Breast epithelium (tissue), 4 donors: ENCODE measurements at places on chromosomes 2 and 18.

GRCh38 chr2:64192125-64192479, 47.9 kb upstream of the PELI1 start:
- DNase-seq = no peak

DNA sequence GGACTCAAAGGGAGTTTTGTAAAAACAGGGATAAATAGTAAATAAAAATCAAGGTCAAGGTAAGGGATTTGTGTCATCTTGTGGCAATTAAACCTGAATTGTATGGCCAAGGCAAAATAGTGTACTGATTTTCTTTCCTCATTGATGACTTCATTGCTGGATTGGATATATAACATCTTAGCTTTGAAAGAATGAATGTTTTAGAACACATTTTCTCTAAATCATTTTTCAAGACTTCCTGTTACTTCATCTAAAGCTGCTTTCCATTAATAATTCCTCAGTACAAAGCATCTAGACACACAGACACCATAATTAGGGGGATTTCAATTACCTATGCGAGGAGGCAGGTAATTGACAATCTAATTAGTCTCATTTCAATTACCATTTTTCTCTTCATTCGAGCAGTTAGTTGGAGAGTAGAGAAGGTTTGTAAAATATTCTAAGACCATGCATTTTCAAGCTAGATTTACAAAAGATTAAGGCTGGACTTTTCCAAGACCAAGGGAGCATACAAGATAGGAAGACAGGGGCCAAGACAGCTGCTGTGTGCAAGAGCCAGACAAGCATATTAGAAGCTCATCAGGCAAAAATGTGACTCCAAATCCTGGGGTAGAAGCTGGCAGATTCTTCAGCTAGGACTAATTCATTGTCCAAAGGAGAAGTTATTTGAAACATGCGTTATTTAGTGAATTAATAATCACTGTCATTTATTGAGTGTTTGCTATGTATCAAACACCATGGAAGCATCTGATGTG, 253.6 kb downstream of the EPHA4 start:
- DNase-seq = no peak

DNA sequence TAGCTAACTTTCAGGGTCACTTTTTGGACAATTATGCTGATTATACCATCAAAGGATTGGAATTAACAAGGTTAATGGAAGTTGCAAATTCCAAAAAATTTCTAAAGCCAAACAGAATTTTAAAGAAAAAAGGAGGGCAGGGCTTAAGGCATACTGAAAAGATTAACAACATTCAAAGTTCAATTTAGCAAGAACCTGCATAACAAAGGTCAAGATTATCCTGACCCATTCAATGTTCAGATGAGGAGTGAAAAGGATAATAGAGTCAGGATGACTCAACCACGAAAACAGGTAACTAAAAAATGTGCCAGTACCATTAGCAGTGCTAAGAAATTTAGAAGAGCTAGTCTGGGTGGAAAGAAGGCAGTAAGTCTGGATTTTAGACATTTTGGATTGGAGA, 139.8 kb upstream of the HNMT start:
- DNase-seq = no peak

DNA sequence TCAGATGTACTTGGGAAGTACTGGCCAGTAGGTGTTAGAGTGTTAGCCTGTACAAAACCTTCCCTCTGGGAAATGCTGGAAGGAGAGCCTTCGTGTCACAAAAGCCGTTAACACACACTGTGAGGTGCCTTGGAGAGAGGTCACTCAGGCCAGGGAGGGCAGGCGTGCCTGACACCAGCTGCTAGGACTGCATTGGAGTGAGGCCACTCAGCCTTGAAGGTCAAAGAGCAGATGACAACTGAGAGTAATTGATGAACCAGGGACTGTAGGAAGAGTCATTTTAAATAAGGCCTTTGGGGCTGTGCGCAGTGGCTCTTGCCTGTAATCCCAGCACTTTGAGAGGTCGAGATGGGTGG, 45.4 kb downstream of the ASAP2 start:
- no peak for DNase-seq

DNA sequence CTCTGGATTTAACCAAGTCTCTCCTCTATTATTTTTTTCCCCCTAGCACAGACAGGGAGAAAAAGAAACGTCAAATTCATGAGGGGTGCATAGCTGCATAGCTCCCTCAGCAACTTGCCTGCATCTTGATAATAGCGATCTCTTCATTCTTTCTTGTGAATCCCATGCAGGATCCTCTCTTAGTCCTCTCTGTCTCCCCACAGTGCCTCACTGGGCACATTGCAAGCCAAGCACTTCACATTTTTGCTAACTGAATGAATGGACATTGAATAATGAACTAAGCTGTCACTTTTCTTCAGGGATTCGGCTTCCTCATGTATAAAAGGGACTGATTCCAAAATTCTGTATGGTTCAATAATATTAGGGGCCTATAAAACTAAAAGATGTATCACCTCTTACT, 2.9 kb upstream of the EPB41L3 start:
- no peak for DNase-seq

GRCh38 chr2:195408196-195408595, 248.8 kb upstream of the SLC39A10 start:
- no peak for DNase-seq

- no peak for DNase-seq
Observed at GRCh38 chr2:237471438-237472186, 15.4 kb upstream of the MLPH start.

- no peak for DNase-seq
Observed at GRCh38 chr2:160394153-160394552, 99.5 kb downstream of the RBMS1 start.

GRCh38 chr2:119082821-119083400, 75.6 kb downstream of the C1QL2 start:
- no peak for DNase-seq

GRCh38 chr2:126658905-126659561, 3.1 kb downstream of the GYPC start:
- no peak for DNase-seq

GRCh38 chr2:119567292-119567691, 23.0 kb downstream of the CFAP221 start:
- DNase-seq = no peak

DNA sequence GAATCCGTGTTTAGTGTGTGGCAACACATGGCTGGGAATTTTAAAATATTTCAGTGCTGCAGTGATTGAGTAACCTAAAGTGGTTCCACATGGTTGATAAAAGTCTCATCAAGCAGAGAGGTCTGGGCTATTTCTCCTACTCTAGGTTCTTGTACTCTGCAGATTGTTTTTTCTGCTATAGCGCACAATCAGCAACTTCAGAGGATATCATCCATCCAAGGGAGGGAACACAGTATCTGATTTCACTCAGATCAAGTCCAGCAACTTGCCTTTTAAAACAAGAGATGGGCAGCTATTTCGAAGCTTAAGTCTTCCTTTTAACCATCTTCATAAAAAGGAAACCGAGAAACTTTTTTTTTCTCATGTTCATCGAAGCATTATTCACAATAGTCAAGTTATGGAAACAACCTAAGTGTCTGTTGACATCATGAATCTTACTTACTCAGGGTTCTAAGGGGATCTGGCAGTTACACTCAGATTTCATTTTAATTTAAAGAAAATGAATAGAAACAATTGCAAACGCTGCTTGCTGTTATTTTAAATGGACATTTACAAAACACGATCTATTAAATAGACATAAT, 172.7 kb upstream of the TRIB2 start:
- DNase-seq = no peak

DNA sequence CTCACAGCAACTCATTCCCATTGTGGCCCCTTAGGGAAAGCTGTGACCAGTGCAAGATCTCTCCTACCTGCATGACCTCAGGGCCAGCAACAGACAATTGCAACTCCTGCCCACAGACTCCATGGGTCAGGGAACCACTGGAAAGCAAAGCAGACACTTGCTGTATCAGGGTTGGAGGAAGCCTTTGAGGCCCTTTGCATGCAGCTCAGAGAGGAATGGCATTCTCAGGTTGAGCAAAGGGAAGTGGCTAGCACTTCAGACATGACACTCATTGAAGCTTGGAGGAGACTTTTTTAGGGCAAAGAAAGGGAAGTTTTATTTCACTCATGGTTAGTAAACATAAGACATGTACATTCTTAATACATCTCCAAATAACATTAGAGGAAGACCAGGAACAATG, 22.1 kb downstream of the IL1F10 start:
- DNase-seq = no peak

DNA sequence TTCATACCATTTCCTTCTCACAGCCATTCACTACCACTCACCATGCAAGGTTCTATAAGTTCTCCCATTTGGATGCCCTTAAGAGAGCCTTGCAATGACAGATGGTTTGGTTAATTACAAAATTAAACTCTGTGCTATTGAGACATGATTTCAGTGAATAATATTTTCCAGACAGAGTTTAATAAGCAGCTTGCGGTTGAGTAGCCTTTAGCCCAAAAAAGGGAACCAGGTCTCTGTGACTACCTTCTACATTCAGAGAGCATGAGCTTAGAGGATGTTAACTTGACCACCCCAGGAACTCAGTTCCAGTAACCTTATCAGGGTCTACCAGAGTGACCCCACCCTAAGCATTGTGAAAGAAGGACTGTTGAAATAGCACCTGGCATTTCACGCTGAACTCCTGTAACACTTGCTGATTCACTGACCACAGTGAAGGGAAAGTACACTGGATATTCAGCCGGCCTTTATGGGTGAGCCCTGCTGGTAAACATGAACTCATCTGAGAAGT, 1173.1 kb upstream of the ZEB2 start:
- no peak for DNase-seq

DNA sequence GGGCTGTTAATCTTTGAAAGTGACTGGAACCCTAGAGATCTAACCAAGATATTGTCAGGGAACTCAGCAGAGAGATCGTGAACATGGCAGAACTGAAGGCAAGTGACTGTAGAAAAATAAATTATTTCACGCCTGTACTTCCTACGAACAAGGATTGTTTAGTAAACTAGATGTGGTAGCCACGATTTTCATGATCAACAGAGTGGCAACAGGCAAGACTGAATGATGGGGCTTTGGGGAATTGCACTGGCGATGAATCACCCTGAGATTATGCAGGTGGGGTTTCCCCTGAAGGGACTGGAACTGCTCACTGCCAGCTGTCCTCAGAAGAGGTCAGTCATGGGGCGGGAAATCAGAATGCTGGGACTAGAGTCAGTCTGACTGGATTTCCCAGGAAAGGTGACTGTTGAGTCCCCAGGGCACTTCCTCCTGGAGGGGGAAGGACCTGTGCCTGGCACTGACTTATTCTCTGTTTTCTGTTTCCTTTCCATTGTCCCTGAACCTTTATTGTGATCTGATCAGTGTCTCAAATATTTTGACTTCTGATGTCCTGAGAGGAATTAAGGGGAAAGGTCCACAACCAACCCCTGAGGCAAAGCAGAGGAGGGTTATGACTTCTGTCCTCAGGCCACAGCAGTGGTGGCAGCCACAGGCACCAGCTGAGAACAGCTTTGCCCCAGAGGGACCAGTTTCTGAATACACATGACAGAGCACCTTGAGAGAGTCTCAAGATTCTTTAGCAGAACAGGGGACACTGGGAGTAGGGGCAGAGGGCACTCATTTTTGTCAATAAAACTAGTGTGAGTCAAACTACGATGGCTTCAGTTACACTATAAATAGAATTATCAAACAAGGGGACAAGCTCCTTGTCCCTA, 70.0 kb downstream of the NAB1 start:
- DNase-seq = peak; percentile 62

DNA sequence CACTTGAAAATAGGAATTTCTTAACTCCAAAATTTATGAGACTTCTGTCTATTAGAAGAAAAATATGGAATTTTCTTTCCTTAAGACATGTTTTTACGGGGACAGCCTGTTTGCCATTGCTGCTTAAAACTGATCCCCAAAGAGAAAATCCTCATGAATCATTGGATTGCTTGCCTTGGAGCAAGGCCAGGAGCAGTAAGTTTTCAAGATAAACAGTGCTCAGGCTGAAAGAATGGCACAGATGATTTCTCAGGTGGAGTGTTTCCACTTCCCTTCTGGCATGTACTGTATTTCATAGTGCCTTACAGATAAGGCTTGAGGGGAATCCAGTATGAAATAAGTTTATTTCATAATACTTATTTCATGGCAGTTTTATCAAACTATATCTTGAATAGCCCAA, 74.3 kb upstream of the MMADHC start:
- DNase-seq = no peak

DNA sequence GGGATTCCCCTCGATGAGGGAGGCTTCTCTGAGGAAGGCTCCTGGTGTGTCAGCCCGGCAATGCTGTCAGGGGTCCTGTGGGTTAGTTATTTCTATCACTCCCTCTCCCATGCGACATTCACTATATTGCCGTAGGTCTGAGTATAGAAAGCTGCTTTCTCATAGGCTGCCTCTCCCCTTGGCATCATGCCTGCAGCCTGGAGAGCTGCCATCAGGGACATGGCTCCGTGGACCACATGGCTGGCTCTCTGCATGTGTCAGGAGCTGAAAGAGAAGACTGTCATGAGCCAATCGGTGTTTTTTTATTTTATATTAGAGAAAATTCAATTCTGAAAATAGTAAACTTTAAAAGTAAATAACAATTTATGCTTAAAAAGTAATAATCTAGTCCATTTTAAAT, 198.0 kb downstream of the CDH20 start:
- no peak for DNase-seq

GRCh38 chr2:171057575-171057974, 103.1 kb downstream of the TLK1 start:
- DNase-seq = no peak

- DNase-seq = no peak
Observed at GRCh38 chr2:168035458-168035857, 211.9 kb downstream of the STK39 start.

DNA sequence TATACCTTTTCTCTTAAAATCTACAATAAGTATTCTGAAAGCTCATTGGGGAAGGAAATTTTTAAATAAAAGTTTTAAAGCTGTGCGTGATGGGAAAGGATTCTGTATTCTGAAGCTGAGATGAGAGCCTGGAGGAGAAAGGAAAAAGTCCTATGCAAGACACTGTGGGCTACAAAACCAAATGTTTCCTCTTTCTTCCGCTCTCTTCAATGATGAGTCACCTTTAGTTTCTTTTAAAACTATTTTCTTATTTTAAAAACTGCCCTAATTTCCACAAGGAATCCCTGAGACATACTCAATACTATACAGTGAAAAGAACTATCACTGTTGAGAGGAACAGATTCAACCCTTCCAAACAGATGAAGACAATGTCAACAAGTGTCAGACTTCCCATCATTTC, 87.4 kb downstream of the INO80D start:
- DNase-seq = no peak

- DNase-seq = no peak
Observed at GRCh38 chr18:58447402-58448095, 181.3 kb downstream of the ALPK2 start.

- no peak for DNase-seq
Observed at GRCh38 chr2:124323321-124323720, 298.2 kb downstream of the CNTNAP5 start.

- DNase-seq = no peak
Observed at GRCh38 chr2:202703091-202703490, 68.3 kb downstream of the FAM117B start.

DNA sequence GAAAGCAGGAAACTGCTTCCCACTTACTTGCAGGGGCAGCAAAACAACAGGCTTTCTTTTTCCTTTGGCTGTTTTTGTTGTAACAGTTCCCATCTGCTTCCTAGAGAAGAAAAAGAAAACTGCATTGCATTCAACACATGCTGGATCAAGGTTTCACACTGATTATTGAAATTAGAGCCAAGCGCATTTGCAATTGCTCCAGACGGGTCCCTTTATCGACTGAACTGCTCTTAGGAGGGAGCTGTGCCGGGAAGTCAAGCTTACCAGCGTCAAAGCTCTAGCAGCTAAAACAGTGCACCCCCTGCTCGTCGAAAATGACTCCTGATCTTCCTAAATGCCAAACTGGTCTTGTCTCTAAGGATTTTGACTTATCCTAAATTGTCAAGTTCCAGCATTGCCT, 164.0 kb upstream of the SESTD1 start:
- DNase-seq = no peak
